ENCODE measurements at places on chromosomes 2 and 18. TPM values are rescaled to one million over a fixed set of nuclear protein-coding genes. Genes with fewer than 3 reads are reported as not detected.

GRCh38 chr2:157305723-157306110, 19.9 kb downstream of the ERMN start:
- H3K27ac ChIP-seq, result no peak overlapping the region
- H3K36me3 ChIP-seq, result no peaks in the 10 kb centered on the region
- no peak overlapping the region for H3K4me3 ChIP-seq
- no peaks in the 10 kb centered on the region for H3K27me3 ChIP-seq
- no peak for DNase-seq
- H3K4me1 ChIP-seq, result no peaks in the 10 kb centered on the region

GRCh38 chr2:138794724-138795123, 14.5 kb upstream of the NXPH2 start:
- no peak overlapping the region for H3K4me3 ChIP-seq
- no peaks in the 10 kb centered on the region for H3K36me3 ChIP-seq
- H3K27ac ChIP-seq, result no peak overlapping the region
- DNase-seq, result no peak

GRCh38 chr18:29078273-29078672, 901.3 kb upstream of the CDH2 start:
- no peaks in the 10 kb centered on the region for H3K27me3 ChIP-seq
- no peaks in the 10 kb centered on the region for H3K4me1 ChIP-seq
- H3K36me3 ChIP-seq, result no peaks in the 10 kb centered on the region
- no peak for DNase-seq

- no peaks in the 10 kb centered on the region for H3K4me1 ChIP-seq
- no peaks in the 10 kb centered on the region for H3K27me3 ChIP-seq
- H3K27ac ChIP-seq, result no peak overlapping the region
- H3K4me3 ChIP-seq, result no peak overlapping the region
- no peak for DNase-seq
These were observed 129.3 kb downstream of the RDH14 start for GRCh38 chr2:18430996-18431748.

DNA sequence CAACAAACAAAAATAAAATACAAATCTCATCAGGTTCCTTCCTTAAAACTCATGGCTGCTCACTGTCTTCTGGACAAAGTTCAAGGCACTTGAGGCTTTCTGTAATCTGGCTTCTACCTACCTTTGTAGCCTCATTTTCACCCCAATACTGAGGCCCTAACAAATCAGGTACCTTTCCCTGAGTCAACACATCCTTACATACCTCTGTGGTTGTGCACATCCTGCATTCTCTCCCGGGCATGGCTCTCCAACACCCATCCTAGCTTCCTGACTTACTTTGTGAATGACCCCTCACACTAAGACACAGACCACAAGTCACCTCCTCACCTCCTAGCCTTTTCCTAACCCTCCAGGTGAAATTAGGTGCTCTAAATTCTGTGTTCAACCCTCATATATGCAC, 190.9 kb downstream of the PID1 start:
- no peaks in the 10 kb centered on the region for H3K27me3 ChIP-seq
- H3K4me3 ChIP-seq, result no peak overlapping the region
- no peak overlapping the region for H3K27ac ChIP-seq
- peaks cover 5% of the 10 kb centered on the region for H3K4me1 ChIP-seq
- no peaks in the 10 kb centered on the region for H3K36me3 ChIP-seq
- no peak for DNase-seq

GRCh38 chr18:39990540-39990939, 1964.5 kb upstream of the PIK3C3 start:
- no peaks in the 10 kb centered on the region for H3K27me3 ChIP-seq
- DNase-seq, result no peak
- H3K4me1 ChIP-seq, result no peaks in the 10 kb centered on the region
- no peak overlapping the region for H3K27ac ChIP-seq
- H3K4me3 ChIP-seq, result no peak overlapping the region
- H3K36me3 ChIP-seq, result no peaks in the 10 kb centered on the region

The HNMT gene
- total RNA-seq, result 8.0 TPM

The TTLL4 gene
- total RNA-seq, result 9.9 TPM

DNA sequence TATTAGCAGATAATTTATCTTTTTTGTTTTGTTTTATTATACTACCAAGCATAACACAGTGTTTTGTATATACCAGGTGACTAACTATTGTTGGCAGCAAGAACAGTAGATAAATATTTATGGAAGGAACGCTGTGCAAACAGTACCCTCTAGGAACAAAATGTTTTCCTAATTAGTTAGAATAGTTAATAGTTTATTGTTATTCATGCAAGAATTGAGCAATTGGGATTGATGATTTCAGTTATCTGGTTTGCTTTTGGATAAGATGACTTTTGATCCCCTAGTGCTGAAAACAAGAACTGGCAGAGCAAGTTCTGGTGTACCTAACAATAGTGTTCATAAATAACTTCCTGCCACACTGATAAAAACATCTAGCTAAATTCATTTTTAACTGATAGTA, 323.3 kb downstream of the TGIF1 start:
- H3K36me3 ChIP-seq, result no peaks in the 10 kb centered on the region
- no peak for DNase-seq
- H3K27me3 ChIP-seq, result no peaks in the 10 kb centered on the region
- no peak overlapping the region for H3K27ac ChIP-seq

The LYPD1 gene
- total RNA-seq, result 0.22 TPM

DNA sequence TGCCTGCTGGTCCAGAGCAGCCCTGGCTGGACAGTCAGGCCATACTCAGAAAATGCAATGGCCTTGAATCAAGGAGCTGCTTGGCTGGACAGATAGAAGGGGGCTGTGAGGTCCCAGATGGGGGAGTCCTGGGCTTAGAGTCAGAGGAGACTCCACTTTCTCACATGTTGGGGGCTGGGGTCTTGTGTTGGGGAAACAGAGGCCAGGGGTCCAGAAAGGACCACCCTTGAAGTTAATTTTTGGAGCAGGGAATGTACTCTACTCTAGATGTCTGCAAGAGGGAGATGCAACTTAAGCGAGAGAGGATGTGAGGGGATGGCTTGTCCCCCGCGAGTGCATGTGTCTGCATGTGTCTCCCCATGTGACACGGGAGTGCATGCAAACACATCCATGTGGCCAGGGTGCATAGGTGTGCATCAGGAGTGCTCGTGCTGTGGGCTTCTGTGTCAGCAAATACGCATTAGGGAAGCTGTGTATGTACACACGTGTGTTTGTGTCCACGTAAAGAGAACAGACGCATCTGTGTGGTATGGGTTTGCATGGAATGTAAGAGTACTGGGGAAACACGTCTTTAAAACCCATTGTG, 303.2 kb downstream of the MYCN start:
- H3K36me3 ChIP-seq, result no peaks in the 10 kb centered on the region
- H3K4me3 ChIP-seq, result no peak overlapping the region
- H3K4me1 ChIP-seq, result no peaks in the 10 kb centered on the region

DNA sequence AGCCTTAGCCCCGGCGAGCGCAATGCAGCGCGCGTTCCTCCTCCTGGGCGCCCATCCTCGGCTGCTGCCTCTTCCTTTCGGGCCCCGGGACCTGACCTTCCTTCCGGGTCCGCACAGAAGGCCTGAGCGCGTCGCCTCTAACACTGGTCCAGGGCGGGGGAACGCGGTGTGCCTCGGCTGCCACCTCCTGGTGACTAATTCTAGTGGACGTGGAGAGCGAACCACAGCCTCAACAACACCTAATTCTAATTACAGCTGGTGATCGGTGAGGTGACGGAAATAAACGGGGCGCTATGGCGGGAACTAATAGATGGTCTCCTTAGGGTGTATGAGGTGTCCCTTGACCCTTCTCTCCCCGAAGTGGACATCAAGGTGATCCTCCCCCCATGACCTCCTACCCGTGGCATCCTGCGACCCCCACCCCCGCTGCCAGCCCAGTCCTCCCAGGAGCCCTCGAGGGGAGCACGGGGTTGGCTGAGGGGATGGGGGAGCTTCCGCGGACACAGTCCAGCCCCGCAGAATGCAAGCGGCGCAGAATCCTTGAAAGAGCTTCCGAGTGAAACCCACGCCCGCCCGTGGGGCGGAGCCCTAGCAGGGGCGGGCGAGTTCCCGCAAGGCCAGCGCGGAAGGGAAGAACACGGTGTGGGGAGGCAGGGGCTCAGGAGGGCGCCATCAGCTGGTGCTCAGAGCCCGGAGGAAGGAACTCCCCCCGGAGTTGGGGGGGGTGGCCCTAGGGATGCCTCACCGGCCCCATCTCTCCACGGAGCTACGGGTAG, 12.8 kb upstream of the HMSD start:
- H3K4me1 ChIP-seq, result no peaks in the 10 kb centered on the region
- peak; percentile 91 for DNase-seq
- H3K27me3 ChIP-seq, result no peaks in the 10 kb centered on the region
- no peaks in the 10 kb centered on the region for H3K36me3 ChIP-seq
- H3K27ac ChIP-seq, result no peak overlapping the region
- peak overlapping the region; percentile 50 for H3K4me3 ChIP-seq
